Stomach (tissue), 19 donors: ENCODE measurements at places on chromosomes 11 and 22. TPM values are rescaled to one million over a fixed set of nuclear protein-coding genes. Genes with fewer than 3 reads are reported as not detected.
A peak's percentile ranks its signal among the peaks of the same experiment; 100 is the strongest.

DNA sequence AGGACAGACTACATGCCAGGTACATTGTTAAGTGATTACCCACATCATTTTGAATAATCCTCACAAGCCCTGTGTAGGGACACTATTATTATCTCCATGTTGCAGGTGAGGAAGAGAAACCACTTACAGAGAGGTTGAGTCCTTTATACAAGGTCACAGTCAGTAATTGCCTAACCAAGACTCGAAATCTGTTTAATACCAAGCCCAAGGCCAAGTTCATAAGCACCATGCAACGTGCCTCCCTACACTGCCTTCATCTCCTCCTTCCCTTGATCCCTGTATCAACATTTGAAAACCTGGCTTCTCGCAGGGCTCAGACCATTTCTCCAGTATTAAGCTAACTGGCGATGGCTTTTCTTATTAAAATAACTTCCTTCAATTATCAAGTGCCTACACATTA lies 41.7 kb upstream of the SEZ6L start:
- H3K36me3 ChIP-seq = no peaks in the 10 kb centered on the region
- peaks cover 30% of the 10 kb centered on the region for H3K27me3 ChIP-seq
- DNase-seq = no peak
- H3K4me3 ChIP-seq = no peak overlapping the region
- no peaks in the 10 kb centered on the region for H3K4me1 ChIP-seq
- no peak overlapping the region for H3K27ac ChIP-seq

DNA sequence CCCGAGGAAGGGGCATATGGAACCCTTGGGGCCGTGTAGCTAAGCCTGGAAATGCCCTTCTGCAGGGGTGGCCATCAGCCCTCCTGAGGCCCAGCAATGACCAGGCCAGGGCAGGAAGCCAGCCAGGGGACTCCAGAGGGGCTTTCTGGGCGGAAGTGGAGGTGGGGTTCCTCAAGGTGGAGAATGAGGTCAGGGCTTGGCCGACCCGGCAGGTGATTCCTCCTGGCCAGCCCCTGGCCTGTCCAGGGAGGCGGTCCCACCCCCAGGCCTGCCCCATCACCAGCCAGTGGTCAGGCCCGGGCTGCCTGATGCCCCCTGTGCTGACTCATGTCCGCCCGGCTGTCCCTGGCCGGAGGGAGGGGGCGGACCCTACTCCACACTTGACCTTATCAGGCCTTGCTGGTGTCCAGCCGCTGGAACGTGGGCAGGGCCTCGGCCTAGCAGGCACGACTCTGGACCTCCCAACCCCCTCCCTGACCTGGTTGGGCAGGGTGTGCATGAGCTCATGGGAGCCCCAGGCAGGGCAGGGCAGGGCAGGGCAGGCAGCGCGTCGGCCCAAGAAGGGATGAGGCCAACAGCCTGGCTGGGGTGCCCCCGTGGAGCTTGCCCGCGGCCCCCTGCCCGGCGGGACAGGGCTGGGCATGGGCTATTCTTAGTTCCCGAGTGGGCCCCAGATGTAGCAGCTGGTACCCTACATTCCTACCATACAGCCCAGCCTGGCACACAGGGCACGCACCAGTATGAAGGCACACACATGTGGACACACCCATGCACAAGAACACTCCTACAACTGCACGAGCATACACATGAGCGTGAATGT lies 35.9 kb downstream of the RPL3 start:
- DNase-seq = peak; percentile 80
- peaks cover 10% of the 10 kb centered on the region for H3K4me1 ChIP-seq
- H3K36me3 ChIP-seq = no peaks in the 10 kb centered on the region
- no peak overlapping the region for H3K4me3 ChIP-seq
- no peaks in the 10 kb centered on the region for H3K27me3 ChIP-seq

GRCh38 chr11:75582895-75583717 lies 21.1 kb downstream of the SERPINH1 start:
- H3K36me3 ChIP-seq = no peaks in the 10 kb centered on the region
- H3K4me3 ChIP-seq = peak overlapping the region; percentile 79
- H3K4me1 ChIP-seq = peaks cover 19% of the 10 kb centered on the region
- no peaks in the 10 kb centered on the region for H3K27me3 ChIP-seq
- H3K27ac ChIP-seq = peak overlapping the region; percentile 93
- peak; percentile 95 for DNase-seq

- no peak for DNase-seq
- no peaks in the 10 kb centered on the region for H3K36me3 ChIP-seq
- no peak overlapping the region for H3K4me3 ChIP-seq
Observed at GRCh38 chr11:115322553-115323203, 181.5 kb downstream of the CADM1 start.

Gene PUS3
- 0.58 TPM for total RNA-seq

Gene TRPC6
- total RNA-seq = 23.7 TPM

Gene ZNRF3
- 52.7 TPM for total RNA-seq
